ENCODE measurements at places on chromosomes 11 and 22.
A peak's percentile ranks its signal among the peaks of the same experiment; 100 is the strongest.

DNA sequence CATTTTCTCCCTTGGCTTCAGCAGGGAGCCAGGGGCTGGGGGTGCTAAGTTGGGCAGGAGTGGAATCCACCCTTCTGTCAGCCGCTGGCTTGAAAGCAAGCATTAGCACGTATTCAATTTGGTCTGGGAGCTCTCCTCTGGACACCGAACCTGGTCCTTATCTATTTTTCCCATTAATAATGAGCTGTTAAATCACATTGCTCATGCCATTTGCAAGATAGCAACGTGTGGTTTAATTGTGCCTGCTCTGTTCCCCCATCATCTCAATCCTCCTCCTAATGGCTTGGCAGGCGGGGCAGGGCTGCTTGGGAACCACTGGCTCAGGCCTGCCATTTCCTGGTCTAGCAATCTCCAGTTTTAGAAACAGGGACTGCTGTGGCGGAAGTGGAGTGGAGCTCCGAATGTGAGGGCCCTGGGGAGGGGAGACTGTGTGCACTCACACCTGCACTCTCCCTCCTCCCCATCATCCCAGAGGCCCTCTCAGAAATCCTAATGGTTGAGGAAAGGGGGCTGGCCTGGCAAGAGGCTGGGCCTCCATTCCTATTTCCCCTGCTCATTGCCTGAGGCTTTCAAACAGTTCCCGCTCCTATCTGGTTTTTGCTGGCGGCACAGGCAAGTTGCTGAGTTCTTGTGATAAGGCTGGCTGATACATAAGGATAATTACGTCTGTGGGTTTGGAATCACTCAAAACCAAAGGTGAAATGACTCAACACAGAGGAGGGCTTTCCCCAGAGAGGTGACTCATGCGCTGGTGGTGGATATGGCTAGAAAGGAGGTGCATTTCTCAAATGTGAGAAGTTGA is 201.2 kb upstream of the E2F8 start:
- DNase-seq: peak; percentile 70

- DNase-seq: no peak
Measured at GRCh38 chr11:47403135-47403534, 5.3 kb upstream of the SLC39A13 start.

GRCh38 chr11:115425816-115426215 is 78.4 kb downstream of the CADM1 start:
- DNase-seq: no peak

DNA sequence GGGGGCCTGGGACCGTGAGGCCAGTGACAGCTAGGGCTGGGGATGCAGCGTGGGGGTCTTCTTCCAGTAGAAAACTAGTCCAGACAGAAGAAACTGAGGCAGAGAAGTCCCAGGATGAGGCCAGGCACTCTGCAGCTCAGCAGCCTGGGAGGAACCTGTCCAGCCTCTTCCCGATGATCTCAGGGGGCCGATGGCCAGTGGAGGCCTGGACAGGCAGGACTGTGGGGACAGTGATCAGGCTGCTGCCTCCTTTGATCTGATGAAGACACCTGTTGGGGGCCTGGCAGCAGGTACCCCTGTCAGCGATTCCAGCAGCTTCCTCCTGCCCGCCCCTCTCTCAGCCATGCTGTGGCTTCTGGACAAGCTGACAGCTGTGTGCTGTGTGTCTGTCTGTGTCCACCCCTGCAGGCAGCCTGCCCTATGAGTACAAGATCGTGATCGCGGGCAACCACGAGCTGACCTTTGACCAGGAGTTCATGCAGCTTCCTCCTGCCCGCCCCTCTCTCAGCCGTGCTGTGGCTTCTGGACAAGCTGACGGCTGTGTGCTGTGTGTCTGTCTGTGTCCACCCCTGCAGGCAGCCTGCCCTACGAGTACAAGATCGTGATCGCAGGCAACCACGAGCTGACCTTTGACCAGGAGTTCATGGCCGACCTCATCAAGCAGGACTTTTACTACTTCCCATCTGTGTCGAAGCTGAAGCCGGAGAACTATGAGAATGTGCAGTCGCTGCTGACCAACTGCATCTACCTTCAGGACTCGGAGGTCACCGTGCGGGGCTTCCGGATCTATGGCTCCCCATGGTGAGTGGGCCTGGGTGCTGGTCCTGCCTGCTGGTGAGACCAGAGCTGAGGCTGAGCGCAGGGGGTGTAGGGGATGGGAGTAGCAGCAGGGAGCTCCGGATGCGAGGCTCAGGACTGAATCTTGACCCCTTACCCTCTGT is 62.6 kb downstream of the MPPED1 start:
- DNase-seq: no peak

DNA sequence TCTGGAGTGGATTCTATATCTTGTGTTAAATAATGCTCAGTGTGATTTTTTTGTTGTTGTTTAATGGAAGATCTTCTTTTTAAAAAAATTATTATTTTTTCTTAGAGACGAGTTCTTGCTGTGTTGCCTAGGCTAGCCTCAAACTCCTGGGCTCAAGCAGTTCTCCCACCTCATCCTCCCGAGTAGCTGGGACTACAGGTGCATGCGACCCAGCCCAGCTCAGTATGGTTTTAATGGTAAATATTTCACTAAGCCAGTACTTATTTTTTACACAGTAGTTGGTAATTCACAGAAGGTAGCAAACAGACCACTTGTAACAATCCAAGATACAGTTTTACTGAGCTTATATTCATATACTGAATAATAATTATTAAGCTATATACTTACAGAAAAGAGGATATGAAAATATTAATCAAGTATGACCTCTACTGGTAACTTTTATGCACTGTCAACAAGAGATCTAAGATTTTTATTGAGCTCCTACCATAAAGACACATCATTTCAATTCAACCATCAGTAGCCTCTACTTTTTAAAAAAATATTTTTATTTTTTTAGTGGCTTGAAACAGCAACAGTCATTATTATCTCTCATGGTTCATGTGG is 6.1 kb upstream of the CD59 start:
- no peak for DNase-seq

- peak; percentile 92 for DNase-seq
Measured at GRCh38 chr11:62542750-62543567, 3.6 kb downstream of the AHNAK start.

DNA sequence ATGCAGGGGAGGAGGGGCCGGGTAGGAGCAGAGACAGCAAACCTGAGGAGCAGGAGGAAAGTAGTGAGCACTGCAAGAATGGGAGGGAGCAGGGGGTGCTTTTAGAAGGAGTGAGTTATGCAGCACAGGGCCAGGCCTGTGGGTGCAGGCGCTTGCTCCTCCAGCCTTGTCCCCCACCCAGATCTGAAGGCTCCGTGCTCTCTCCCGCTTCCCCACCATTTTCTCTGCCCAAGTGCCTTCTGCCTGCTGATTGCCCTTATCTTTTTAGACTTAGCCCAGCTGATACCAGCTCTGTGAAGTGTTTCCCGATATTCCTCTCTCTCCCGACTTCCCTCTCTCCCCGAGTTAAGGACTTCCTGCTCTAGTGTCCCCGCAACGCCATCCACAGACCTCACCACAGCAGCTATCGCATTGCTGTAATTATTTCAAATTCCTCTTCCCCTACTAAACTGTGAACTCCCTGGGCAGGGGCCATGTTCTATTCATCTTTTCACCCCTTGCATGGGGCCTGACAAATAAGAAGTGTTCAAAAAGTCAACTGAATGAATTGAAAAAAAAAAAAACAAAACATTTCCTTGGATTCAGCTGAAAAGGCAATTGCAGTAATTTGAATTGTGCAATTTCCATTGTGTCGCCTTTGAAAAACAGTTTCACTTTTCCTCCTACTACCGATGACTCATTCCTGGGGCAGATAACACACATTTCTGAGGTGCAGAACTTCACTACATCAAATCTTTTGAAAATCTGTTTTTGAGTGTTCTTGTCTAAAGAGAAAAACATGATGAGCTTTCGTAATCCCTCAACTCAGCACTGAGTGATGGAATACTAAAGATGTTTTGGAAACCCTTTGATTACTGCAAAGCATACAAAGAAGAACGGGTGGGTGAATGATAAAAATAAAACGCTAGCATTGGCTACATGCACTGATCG is 69.7 kb upstream of the BMAL1 start:
- peak; percentile 69 for DNase-seq

DNA sequence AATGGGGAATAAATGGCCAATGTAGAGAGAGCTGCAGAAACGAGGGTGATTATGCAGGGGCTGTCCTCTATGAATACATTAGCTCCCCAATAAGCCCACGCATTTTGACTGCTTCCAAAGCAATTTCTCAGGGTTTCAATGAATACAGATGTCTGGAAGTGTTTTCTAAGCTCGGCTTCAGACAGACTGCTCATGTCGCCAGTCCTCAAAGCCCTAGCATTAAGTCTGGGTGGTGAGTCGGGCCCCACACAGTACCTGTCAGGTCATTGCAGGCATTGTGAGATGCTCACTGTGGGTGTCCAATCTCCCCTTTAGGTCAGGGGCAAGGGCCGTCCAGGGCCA is 17.9 kb upstream of the CSNK2A3 start:
- DNase-seq: no peak

GRCh38 chr11:94017446-94017845 is 3.7 kb upstream of the HEPHL1 start:
- DNase-seq: no peak

GRCh38 chr11:64553554-64554201 is 37.3 kb upstream of the SLC22A12 start:
- peak; percentile 29 for DNase-seq

DNA sequence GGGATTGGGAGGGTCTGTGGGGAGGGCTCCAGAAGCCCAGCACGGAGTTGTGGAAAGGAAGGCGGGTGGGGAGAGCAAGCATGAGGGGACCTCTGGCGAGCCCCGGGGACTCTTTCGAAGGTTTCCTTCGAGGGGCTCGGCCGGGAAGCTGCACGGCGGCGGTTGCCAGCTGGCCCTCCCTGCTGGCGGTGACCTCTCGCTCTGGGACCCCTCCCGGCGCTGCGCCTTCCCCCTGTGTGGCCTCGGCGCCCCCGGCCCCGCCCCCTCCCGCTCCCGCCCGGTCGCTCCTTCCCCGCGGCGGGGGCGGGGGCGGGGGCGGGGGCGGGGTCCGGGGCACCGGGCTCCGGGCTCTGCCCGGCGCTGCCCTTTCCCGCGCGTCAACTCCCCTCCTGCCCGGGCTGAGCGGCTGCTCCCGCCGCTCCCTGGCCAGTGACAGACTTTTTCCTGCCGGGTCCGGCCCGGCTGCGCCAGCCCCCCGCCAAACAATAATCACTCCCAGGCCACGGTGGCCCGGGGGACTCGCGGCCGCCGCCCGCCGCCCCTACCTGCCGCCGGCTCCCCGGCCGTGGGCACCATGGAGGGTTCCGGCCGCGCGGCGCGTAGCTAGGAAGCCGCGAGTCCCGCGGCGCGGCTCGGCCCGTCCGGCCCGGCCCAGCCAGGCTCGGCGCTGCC is 941 bp downstream of the CLCF1 start:
- DNase-seq: no peak

- no peak for DNase-seq
Measured at GRCh38 chr22:22406445-22407027, 102.0 kb downstream of the ZNF280B start.

GRCh38 chr11:127017482-127017881 is 16.9 kb upstream of the KIRREL3 start:
- DNase-seq: no peak

- DNase-seq: no peak
Measured at GRCh38 chr11:72606748-72607468, 67.3 kb downstream of the PDE2A start.

- DNase-seq: no peak
Measured at GRCh38 chr11:33109294-33109895, 51.9 kb downstream of the CSTF3 start.

DNA sequence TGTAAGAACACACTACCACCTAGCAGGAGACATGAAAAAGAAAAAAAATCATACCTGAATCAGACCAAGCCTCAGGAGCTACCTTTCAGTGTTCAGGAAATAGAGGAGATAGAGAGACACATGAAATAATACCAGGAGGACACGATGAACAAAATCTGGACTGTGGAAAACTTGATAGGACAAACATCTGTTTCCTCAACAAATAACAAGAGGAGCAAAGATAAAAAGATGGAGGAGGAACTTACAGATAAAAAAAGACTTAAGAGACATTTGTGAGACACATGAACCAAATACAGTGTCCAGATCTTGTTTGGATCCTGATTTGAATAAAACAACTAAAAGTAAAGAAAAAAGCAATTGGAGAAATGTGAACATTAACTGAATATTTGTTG is 12.4 kb upstream of the KCNE3 start:
- DNase-seq: no peak

DNA sequence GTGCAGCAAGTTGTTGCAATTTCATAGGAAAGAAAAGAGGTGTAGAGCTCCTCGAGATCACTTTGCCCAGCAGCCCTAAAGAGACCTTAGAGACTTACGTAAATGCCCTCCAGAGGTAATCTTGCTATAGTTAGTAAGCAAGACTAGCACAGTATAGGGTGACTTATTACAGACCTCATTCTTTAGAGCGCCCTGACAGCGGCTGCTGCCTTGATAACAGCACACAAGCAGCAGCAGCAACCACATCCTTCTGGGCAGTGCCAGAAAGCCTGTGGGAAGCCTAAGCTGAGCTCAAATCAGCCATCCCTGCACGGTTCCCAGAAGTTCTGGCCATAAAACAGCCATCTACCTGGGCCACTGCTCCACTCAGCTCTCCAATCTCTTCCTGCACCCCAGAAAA is 22.6 kb upstream of the OR56B1 start:
- DNase-seq: no peak

DNA sequence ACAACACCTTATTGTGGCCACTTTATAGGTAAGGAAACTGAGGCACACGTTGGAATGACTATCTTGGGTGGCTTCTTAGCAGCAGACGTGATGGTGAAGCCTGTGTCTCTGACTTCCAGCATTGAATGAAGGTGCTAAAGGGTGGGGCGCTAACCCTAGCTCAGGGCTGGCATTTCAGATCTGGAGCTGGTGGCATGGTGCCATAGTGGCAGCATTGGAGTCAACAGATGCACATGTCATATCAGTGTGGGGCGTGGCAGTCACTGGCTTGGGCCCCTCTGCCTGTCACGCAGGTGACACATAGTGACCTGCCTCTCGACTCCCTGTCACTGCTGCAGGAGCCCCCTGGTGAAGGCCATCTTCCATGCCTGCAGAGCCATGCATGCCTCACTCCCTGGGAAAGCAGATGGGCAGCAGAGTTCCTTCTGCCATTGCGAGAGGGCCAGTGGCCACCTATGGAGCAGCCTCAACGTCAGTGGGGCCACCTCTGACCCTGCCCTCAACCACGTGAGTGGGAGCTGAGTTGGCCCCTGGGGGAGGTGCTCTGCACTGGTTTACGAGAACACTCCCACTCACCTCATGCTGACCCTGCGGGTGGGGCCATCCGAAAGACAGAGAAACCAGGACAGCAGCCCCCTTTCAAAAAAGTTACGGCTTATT is 14.8 kb downstream of the SHISA8 start:
- no peak for DNase-seq
